ENCODE measurements at places on chromosomes 1 and 21. TPM values are rescaled to one million over a fixed set of nuclear protein-coding genes. Genes with fewer than 3 reads are reported as not detected.
A peak's percentile ranks its signal among the peaks of the same experiment; 100 is the strongest.

The MOV10 gene
- 51.8 TPM for polyA plus RNA-seq

The TMPRSS15 gene
- not detected for polyA plus RNA-seq

The TFAP2E gene
- polyA plus RNA-seq, result 0.16 TPM

The GUCA2A gene
- polyA plus RNA-seq, result not detected

The SH3GLB1 gene
- polyA plus RNA-seq, result 65.2 TPM

The DCST2 gene
- polyA plus RNA-seq, result 0.06 TPM

The PDC gene
- 0.07 TPM for polyA plus RNA-seq

The XCL2 gene
- not detected for polyA plus RNA-seq

The NBPF4 gene
- not detected for polyA plus RNA-seq

The TOMM40L gene
- 11.1 TPM for polyA plus RNA-seq

The ADAMTSL4 gene
- 7.3 TPM for polyA plus RNA-seq

The PLA2G2E gene
- not detected for polyA plus RNA-seq

The CHRNB2 gene
- polyA plus RNA-seq, result 0.02 TPM

The OXCT2 gene
- 0.62 TPM for polyA plus RNA-seq

The TARDBP gene
- polyA plus RNA-seq, result 167 TPM

DNA sequence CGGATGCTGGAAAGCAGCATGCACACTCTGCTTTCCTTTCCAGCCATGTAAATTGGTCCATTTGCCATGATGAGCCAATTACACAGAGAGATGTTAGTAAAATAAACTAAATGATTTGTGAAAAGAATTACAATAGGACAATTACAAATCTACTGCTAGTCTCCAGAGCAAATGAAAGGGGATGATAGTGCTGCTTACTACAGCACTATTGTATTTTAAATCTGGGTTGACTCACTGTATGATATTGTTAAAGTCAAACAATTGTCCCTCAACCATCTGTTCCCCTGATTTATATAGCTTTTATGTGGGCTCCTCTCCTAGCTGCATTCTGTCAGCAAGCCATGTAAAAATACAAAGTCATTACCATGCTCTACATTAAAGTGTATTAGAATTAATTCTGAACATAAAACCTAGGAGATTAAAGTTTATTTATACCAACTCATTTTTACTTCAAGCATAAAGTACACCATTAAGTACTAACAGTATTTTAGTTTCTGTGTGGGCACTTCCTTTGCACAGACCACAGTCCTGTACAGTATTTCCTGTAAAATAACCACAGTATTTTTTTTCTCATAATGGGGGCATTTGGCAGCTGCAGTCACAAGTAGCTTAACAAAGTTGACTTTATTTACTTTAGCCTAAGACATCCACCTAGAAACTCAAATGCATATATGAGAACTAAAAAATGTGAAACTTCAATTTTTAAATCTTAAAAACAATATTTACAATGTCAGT is 135.8 kb downstream of the VAV3 start:
- peak; percentile 48 for DNase-seq

DNA sequence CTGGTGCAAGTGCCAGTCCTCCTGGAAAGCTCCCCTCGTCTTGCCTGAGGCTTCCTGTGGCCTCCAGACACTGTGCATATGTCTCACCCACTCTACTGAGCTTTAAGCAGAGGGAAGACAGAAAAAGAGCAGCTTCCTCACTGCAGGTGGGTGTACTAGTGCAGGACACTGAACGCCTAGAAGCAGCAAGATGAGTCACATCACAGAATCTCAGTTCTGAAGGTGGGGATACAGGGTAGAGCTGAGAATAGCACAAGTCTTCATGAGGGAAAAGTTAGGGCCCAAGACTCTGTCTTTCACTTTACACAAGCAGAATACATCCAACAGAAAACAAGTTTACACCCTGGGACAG is 37.4 kb downstream of the PCAT6 start:
- no peak for DNase-seq

- DNase-seq, result peak; percentile 32
Measured at GRCh38 chr1:115676498-115677181, 34.9 kb downstream of the VANGL1 start.

DNA sequence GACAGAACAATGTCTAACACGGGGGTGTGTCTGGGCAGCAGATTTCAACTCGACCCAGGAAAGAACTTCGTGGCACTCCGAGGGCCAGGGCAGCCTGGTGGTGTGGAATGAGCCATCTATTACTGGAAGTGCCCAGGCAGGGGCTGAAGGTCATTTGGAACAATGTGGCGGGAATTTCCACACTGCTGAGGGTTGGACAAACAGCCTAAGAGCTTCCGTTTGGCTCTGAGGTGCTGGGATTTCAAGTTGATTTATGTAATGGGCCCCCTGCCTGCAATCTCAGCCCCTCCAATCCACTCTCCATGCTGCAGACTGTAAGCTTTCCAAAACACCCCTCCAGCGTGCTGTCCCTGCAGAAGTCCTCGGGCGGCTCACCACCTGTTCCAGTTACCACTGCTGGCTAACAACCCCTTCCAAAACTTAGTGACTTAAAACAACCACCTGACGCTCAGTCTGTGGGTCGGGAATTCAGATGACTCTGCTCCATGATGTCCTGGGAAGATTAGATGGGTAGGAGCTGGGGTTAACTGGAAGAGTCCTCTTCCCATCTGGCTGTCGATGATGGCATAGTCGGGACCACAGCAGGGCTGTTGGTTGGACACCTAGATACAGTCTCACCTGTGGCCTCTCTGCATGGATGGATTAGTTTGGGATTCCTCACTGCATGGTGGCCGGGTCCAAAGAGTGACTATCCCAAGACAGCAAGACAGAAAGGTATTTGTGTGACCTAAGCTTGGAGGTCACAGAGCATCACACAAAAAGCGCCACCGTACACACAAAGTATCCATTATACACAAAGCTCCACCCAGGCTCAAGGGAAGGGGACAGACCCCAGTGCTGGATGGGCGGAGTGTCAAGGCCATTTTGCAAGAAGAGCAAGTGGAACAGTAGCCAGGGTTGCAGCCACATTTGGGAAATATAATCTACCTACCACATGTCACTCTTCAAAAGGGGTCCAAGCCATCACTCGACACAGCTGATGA is 89.7 kb upstream of the IFFO2 start:
- no peak for DNase-seq

- no peak for DNase-seq
Measured at GRCh38 chr1:170630977-170631376, 33.0 kb upstream of the PRRX1 start.

DNA sequence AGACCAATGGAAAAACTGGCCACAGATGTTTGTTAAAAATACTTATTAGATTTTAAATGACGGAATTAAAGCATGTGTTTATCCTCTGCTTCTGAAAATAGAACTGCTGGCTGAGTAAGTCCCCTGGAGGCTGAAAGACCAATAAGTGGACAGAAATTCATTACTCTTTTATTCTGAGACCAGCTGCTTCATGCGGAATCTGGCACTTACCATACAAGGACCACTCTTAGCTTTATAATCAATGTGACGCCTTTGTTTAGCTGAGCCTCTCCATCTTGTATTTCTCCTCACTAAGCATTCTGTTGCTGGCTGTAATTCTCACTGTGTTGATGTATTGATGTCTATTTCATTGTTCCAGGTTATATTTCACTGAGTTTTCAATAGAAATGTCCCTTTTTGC is 6.3 kb upstream of the EXO1 start:
- no peak for DNase-seq

DNA sequence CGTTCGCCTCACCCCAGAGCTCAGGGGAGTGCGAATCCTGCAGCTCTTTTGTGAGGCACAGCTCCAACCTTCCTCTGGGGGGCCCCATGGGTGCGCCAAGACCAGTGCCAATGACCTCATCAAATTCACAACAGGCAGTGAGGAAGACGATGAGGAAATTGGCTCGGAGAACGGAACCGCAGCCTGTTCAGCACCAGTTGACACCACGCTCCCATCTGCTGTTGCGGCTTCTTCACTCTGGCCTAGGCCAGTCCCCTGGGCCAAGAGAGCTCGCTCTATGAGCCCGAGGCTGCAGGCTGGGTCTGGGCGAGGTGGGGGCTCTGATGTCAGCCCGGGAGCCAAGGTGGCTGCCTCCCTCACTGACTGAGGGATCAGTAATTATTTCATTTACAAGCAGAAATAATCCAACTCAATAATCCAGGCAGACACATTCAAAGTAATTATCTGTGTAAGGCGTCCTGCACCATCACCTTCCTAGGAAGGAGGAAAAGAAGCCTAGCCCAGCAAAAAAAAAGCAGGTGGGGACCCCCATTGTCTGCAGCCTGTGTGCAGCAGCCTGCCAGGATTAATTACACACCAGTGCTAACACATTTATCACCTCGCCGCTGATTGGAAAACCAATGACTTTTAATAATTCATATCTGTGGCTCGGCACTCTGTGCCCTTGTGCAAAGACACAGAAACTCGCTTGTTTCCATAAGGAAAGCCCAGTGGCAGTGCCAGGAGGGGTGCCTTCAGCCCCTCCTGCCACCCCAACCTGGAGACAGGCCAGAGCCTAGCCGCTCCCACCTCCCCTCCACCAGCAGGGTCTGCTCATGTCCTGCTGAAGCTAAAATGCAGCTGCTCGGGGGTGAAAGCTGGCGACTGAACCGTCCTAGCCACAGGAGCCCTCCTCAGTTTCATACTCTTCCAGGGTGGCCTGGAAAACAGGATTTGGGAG is 1.9 kb downstream of the PLEKHA6 start:
- no peak for DNase-seq

GRCh38 chr21:43719748-43720538 is 1.0 kb downstream of the PDXK start:
- DNase-seq, result no peak

- peak; percentile 75 for DNase-seq
Measured at GRCh38 chr1:170704256-170704655, 40.3 kb downstream of the PRRX1 start.

GRCh38 chr1:69109277-69109676 is 458.4 kb upstream of the LRRC7 start:
- DNase-seq, result no peak

- DNase-seq, result peak; percentile 100
Measured at GRCh38 chr1:53145942-53146708, 3.7 kb upstream of the SLC1A7 start.

GRCh38 chr1:178168536-178168935 is 74.6 kb downstream of the RASAL2 start:
- peak; percentile 77 for DNase-seq

All from fibroblast of lung (primary cell).